ENCODE measurements at places on chromosomes 13 and 19. TPM values are rescaled to one million over a fixed set of nuclear protein-coding genes. Genes with fewer than 3 reads are reported as not detected.

RHPN2 gene
- 9.9 TPM for total RNA-seq

SGCG gene
- not detected for total RNA-seq

IFNL1 gene
- not detected for total RNA-seq

DNA sequence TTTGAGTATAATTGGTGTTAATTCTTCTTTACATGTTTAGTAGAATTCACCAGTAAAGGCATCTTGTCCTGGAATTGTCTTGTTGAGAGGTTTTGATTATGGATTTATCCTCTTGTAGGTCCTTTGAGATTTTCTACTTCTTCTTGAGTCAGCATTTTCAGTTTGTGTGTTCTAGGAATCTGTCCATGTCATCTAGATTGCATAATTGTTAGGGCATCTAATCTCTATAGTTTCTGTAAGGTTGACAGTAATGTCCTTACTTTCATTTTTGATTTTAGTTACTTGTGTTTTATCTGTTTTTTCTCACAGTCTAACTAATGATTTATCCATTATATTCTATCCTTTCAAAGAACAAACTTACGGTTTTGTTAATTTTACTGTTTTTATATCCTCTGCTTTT, 492.0 kb downstream of the FGF9 start:
- DNase-seq, result no peak

- DNase-seq, result no peak
Measured at GRCh38 chr19:57887195-57887941, 1.5 kb downstream of the ZNF814 start.

- no peak for DNase-seq
Measured at GRCh38 chr13:33186861-33187291, 98.7 kb downstream of the STARD13 start.

DNA sequence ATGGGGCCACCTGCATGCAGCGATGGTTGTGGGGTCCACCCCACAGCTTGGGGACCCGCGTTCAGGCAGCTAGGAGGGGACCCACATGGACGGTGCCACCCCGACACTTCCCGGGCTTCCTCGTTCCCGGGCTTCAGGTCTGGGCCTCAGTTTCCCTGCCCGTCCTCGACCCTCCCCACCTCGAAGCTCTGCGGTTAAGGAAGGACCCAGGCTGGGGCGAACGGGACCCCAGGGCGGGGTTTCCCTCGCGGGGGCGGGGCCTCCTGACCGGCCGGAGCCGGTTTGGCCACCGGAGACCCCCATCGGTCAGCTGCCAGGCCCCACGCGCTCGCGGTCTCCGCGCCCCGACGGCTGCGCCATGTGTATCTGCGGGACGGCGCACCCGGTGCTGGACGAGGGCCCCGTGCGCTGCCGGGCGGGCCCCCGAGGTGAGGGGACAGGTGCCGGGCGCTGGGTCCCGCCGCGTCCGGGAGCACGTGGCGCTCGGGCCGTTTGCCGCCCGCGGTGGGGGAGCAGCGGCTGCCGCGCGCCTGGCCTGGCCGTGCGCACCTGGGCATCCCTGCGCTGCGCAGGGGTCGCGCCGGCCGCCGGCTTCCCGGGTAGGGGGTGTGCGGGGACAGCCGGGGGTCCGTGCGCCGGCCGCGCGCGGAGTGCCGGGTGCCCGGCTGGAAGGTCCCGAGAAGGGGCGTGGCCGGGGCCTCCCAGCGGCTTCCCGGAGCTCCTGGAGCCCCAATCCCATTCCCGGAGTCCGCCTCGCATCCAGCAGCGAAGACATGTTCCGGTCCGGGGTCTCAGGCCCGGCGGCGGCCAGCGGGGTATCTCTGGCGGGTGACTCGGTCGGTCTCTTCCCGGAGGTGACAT, 4.2 kb downstream of the ARHGAP45 start:
- DNase-seq, result no peak

All from left lobe of liver (tissue), 2 donors.